Stimulated activated CD4-positive, alpha-beta T cell treated with anti-CD3 and anti-CD28 coated beads, Interleukin-4, amount 100 ng/mL, for 1 hour (primary cell): ENCODE measurements at places on chromosomes 7 and 10.

GRCh38 chr10:111034598-111035310, 42.1 kb upstream of the ADRA2A start:
- DNase-seq, result no peak

GRCh38 chr10:29579455-29579970, 55.3 kb downstream of the SVIL start:
- DNase-seq, result no peak

GRCh38 chr10:114957122-114957521, 19.1 kb downstream of the TRUB1 start:
- no peak for DNase-seq

DNA sequence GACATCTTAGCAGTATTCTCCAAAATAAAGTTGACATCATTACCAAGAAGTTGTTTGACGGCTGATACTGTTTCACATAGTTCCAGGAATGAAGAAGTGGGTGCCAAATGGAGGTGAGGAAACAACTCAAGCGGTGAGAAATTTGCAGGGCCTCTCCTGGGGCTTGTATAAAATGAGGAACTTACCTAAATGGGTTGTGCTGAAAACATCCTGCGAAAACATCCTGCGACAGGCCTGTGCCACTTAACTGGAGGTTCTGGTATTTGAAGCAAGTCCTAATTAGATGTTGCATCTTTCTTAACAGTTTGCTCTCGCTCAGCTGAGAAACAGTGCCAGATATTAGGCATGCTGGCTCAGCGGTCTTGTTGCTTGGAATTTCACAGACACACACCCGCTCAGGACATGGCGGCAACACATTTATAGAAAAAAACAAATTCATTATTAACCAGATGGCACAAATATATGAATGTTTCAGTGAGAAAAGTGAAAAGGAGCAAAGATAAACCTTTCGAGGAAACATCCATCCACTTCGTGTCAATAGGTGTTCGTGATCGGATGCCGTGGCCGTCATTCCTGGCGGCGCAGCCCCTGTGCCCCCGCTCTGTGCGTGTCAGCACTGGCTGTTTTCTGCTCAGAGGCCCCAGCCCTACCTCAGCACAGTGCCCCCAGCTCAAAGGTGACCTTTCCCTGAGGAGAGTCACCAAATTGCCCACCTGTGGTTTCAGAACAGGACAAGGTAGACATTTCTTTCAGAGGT, 48.1 kb downstream of the CDC123 start:
- no peak for DNase-seq
